Esophagus squamous epithelium (tissue), 5 donors: ENCODE measurements at places on chromosomes 5 and 9.

GRCh38 chr5:162067162-162067561, 411 bp upstream of the GABRG2 start:
- no peak for DNase-seq

GRCh38 chr9:127626752-127627493, 14.8 kb downstream of the STXBP1 start:
- DNase-seq = no peak

DNA sequence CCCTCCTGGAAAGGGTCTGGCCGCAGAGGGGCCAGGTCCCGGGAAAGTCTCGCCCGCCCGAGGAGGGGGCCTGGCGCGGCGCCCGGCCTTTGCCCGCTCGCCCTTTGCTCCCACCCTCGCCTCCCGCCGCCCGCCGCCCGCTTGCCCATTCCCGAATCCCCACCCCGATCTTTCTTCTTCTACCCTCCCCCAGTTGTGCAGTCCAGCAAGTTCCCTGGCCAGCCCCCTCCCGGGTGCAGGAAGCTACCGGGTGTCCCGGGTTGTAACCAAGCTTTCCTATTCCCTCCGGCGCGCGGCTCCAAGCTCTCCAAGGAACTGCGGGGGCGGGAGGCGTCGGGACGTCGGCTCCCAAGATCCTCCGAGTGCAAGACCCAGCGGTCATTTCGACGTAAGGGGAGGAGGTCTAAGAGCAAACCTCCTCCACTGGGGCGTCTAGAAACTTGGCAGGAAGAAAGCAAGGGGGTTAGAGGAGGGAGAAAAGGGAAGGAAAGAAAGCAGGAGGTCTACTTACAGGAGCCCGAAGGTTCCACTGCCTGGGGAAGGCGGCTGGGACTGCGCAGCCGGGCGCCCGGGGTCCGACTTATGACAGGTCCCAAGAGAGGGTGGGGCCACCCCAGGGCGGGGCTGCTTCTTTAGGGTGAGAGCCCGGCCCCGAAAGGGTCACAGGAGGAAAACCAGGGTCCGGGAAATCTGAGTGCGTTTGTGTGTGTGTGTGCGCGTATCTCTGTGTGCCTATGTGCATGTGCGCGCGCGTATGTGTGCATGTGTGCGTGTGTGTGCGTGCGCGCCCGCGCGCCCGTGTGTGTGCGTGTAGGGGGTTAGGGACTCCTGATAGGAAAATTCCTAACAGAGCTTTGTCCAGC, at the start of gene PTGR1:
Gene PTGR1 (minus strand): TSS at position 556 of the 863 bp plus-strand sequence. CDS start 2,225 bp downstream, outside the sequence.
- DNase-seq = no peak

DNA sequence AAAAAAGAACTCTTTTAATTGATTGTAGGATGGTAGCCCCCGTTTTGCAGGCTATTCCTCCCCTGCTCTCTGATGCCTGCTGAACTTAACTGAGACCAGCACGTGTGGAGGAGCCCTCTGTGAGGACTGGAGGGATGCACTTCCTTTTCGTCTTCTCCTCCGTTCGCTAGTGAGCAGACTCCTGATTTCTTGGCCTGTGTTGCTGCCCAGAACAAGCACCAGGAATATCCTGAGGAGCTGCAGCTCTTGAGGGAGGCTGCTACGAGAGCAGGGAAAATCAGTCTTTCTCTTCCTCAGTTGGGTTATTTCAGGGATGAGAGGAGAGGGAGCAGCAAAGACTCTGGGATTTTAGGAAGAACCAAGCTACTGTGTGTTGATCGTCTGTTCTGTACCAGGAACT, 74.7 kb downstream of the ARHGAP26 start:
- no peak for DNase-seq

DNA sequence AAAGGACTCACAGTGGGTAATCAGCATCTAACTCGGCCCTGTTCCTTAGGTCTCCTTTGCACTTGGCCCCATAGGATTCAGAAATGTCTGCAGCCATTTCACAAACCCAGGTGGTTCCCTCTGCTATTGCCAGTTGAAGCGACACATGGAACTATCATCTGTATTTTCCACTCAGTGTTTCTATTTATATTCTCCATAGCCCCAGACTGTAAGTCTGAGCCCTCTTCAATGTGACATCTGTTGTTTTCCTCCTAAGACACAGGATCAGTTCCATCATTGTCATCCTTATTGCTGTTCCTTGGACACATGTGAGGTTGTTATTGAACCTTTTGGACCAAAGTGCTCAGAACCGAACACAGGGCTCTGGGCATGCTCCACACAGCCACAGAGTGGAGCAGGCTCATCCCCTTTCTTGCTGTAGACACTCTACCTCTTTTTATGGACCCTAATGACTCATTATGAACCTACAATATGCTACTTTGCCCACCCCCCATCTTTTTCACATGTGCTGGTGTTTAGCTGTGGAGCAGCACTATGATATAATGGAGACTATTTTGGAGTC, 36.4 kb downstream of the GARNL3 start:
- no peak for DNase-seq

- no peak for DNase-seq
Measured at GRCh38 chr5:127906562-127907204, 176.9 kb upstream of the SLC12A2 start.

- no peak for DNase-seq
Measured at GRCh38 chr9:38289236-38289865, 103.2 kb upstream of the ALDH1B1 start.

- DNase-seq = peak; percentile 98
Measured at GRCh38 chr9:89310475-89311345, at the start of gene CKS2. CKS2 (plus strand) TSS chr9:89311195; CDS start chr9:89311293, 98 bp downstream.

GRCh38 chr5:94693043-94693822, 74.8 kb downstream of the SLF1 start:
- DNase-seq = no peak

DNA sequence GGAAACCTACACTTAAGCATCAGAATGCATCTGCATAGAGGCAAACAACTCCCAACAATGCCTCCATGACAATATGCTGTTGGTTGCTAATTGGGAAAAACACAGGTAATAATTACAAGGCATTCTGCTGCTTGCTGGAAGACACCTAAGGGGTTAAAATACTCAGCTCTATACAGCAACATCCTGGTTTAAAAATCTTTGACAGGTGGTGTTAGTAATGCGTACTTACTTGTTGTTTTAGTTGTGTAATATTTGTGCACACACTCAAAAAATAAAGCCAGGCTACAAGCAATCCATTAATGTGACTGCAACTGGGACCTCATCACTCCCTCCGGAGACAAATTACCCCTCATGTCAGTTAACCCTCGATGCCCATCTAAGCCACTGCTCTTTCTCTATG, 126.3 kb upstream of the ELL2 start:
- no peak for DNase-seq

DNA sequence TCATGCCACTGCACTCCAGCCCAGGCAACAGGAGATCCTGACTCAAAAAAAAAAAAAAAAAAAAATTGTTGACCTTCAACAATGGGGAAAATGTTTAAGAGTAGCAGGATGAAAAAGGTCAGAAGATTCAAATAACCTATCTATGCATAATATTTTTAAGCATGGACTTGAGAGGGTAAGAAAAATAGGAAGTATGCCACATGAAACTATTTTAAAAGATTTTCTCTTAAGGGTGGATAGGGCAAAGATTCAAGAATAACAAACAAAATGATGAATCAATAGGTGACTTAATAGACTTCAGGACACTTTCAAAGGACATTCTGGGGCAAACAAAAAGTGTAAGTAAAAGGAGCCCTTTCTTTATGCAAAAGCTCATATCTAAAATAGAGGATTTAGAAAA, 3.2 kb downstream of the TEX48 start:
- DNase-seq = no peak

- no peak for DNase-seq
Measured at GRCh38 chr9:72564479-72565281, 43.3 kb downstream of the TMC1 start.

DNA sequence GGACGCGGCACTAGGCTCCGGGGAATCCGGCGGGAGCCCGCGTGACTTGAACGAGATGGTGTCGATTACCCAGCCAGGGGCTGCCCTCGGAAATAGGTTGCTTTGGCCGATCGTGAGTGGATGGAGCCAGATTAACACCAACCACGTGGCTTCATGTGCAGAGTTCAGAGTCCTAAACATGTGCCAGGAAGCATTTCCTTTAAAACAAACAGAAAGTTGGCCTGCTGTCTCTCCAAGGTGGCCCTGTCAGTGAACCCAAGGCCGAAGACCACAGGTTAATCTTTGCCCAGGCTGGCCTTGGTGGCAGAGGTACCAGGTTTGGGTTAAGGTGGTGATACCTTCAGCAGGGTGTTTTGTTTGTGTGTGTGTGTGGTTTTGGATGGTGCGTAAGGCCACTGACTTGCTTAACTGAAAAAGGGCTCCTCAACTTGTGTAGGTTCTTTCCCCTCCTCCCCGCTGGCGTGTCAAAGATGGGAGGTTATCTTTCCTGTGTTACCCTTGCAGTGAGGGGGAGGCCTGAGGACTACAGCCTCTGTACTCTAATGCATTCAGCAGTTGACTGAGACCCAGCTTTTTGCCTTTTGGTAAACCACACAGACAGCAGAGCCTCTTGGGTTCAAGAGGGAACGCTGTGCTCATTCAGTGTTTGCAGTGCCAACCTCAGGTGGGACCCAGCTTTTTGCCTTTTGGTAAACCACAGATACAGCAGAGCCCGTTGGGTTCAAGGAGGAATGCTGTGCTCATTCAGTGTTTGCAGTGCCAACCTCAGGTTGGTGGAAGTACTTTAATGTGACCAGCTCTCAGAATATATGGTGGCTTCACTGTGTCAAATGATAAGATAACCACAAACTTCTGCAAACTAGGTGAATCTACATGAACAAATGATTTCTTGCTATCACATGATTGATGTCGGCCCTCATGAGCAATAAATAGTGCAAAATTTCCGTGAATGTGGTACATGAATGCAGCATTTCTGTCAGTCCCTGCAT, 1.4 kb downstream of the IQGAP2 start:
- peak; percentile 2 for DNase-seq

DNA sequence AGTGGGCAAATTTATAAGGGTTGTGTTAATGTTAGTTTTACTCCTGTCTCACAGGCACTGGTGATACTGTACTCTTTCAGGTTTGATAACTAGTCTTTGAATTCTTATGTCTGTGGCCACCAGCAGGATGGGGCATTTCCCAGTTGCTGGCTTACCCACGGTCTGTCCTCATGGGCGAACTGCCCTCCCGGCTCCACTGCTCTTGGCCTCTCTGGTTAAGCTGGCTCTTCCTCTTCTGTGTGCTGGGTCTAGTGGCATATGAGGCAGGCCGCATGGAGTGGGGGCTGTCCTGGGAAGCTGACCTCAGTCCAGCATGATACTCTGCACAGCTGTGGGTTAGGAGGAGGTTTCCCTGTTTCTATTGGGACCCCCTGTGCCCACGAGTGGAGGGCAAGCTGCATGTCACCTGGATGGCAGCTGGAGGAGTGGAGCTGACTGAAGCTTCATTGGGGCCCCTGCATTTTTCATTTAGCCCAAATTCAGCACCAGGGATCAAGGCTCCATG, 19.5 kb downstream of the PHF2 start:
- DNase-seq = no peak

- DNase-seq = no peak
Measured at GRCh38 chr5:139592289-139592688, 31.1 kb downstream of the UBE2D2 start.

GRCh38 chr9:11045589-11045988, 432.8 kb upstream of the PTPRD start:
- DNase-seq = no peak

DNA sequence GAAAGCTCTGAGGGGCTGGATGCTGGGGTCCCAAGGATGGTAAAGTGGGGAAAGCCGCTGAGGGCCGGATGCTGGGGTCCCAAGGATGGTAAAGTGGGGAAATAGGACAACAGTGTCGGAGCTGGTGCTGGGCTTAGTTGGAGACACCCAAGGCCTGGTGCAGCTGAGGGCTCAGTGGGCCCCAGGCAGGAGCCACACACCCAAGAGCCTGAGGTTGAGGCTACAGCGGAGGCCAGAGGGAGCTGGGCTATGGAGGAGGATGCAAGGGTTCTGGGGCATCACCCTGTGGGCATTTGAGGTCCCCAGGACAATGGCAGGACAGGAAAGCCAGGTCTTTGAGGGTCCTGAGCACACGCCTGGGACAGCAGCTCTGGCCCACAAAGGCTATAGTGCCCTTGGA, 19.1 kb upstream of the SLC9A3 start:
- no peak for DNase-seq

DNA sequence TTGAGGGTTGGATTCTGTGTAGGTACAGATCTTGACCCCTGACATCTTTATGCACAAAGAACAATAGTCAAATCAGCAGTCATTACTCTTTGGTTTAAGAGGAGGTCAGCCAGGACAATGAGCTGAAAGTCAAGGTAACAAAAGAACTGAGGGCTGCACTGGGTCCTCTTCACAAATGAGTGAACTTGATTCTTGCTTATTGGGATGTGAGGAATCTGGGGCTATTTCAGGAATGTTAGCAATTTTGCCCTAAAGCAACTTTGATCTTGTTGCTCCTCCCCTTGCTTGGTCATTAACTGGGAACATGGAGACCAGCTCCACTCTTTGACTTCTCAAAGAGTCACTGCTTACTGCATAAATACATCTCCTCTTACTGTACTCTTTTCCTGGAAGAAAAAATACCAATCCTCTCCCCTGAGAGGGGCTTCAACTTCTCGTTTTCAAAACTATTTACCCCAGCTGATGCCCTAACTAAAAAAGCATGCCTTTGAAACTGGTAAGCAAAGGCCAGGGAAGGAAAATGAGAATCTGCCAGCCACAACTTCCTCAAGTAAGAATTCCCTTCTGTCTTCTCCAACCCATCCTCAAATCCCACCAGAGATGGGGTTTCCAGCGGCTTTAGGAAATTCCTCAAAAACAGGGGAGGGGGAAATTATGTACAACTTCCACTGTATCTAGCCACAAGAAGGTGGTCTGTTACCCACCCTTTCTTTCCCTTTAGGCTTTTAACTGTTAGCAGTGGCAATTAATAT, 368.3 kb downstream of the ENC1 start:
- DNase-seq = no peak

DNA sequence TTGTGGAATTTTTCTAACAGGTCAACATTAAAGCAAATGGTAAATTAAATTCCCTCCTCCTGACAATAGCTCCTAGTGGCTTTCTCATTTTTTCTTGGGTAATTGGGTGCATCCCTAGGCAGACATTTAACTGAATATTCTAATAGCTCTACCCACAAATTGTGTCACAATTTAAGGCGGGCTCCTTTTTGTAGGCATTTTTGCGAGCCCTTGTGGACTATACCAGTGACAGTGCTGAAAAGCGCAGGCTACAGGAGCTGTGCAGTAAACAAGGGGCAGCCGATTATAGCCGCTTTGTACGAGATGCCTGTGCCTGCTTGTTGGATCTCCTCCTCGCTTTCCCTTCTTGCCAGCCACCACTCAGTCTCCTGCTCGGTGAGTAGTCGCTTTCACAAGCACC, 20.0 kb downstream of the MTRR start:
- no peak for DNase-seq

- no peak for DNase-seq
Measured at GRCh38 chr5:123142957-123143356, 53.9 kb downstream of the PRDM6 start.

- no peak for DNase-seq
Measured at GRCh38 chr5:175582697-175583096, 75.2 kb upstream of the HRH2 start.

GRCh38 chr9:19154135-19154612, 26.9 kb upstream of the PLIN2 start:
- DNase-seq = no peak

- no peak for DNase-seq
Measured at GRCh38 chr5:69493396-69494133, 975 bp downstream of the OCLN start.
